T1000 (cell line): ENCODE measurements at places on chromosomes 3 and 15.

- DNase-seq: no peak
Measured at GRCh38 chr3:86794361-86795065, 196.4 kb downstream of the VGLL3 start.

- no peak for DNase-seq
Measured at GRCh38 chr15:57220205-57220604, 156.1 kb upstream of the CGNL1 start.

DNA sequence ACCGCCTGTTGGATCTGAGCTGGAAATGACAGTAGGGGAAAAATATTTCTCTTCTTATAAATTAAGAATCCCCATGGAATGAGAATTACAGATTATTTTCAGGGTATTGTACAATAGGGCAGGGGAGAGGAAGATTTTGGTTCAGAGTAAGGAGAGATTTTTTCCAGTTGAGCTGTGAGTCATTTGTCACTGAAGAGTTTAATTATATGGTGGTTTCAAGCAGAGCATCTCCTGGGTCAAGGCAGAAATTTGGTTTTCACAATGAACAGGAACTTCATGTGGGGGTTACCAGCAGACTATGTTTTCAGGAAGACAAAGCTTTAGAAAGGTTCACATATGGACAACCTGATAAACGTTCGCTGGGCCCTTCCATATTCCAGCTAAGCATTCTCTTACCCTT lies 182.8 kb upstream of the NR2E3 start:
- no peak for DNase-seq

GRCh38 chr15:29590701-29591100 lies 231.6 kb downstream of the TJP1 start:
- no peak for DNase-seq

DNA sequence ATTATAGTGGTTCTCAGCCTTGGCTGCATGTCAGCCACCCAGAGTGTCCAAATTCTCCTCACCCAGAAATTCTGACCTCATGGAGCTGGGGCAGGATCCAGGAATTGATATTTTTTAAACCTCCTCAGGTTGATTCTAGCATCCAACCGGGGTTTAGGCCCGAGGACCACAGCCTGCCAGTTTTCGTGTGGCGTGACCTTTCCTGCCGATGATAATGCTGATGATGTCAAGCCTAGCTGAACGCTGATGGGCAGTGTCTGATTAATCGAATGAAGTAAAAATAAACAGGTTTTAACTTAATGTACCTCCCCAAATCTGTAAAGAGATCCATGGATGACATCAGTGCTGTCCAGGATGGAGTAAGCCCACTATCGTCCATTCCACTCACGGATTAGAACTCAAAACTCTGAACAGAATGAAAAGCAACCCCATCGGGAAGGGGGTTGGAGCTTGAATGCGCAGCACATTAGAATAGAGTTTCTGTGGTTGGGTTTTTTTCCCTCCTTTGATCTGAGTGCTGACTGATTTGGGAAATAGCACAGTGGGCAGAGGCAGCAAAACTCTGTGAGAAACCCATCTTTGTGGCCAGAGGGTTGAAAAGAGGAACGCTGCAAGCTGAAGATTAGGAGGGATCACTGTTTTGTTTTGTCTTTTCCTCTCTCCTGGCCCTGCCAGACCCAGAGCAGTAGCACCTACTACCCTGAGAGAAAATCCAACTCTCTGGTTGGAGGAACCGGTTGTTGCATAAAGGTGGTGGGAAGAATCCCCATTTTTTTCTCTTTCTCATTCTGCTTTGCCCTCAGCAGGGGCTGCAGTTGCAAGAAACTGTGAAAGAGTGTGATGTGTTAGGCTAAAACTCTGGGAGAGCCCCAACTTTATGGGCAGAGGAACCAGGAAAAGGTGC lies 153.9 kb downstream of the APBA2 start:
- no peak for DNase-seq

DNA sequence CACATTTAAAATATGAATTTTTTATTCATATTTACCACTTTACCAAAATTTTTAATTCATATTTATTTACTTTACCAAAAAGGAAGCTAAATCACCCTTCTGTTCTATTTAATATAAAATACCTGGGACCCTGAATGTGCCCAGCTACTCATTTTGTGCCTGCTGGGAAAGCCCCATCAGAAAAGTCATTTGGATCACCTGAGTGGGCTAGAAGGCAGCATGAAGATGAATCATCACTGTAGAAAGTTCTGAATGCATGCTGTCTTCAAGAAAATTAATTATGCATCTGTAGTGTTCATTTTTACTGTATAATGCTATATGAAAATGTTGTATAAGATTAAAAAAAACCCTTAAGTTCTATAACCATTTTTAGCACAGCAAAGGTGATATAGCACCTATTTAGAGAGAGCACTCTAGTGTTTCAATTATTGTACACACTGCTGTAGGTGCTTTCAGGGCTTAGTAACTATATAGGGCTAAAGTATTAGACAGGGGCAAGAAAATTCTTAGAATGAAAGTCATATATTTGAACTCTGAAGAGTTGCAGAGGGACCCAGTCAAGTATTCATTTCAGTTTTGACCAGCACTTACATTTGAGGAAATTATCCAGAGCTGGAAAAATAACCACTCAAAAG lies 175.1 kb downstream of the NFKBIZ start:
- DNase-seq: no peak

GRCh38 chr3:195042743-195043606 lies 228.0 kb downstream of the XXYLT1 start:
- no peak for DNase-seq

DNA sequence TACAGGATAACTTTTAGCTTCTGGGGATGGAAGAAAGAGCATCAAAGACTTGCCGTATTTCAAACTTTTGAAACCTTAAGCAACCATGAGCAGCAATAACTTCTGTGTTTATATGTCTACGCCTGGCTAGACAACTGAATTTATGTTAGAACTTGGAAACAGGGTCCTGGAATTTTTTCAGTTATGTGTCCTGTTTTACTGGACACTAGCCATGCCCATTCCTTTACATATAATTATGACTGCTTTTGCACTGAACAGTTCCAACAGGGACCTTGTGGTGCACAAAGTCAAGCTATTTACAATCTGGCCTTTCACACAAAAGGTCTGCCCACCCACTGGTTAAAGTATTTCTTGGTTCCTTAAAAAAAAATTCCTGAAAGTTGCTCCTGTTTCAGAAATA lies 37.1 kb downstream of the TJP1 start:
- DNase-seq: no peak

DNA sequence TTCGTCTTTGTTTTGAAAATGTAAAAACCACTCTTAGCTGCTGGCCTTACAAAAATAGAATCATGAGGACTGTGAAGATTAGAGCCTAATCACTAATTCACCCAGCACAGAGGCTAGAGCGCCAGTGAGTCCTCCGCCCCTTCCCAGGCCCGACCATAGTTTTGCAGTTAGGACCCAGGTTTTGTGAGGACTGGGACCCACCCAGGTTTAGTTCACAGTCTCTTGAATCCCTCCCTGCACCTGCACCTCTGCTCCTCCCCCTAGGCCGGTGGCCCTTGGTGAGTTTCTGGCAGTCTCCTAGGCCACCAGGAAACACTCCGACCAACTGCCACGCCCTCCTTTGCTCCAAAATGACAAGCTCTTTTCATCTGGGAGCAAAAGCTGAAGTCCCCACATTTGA lies 136.0 kb upstream of the CCDC54 start:
- no peak for DNase-seq

DNA sequence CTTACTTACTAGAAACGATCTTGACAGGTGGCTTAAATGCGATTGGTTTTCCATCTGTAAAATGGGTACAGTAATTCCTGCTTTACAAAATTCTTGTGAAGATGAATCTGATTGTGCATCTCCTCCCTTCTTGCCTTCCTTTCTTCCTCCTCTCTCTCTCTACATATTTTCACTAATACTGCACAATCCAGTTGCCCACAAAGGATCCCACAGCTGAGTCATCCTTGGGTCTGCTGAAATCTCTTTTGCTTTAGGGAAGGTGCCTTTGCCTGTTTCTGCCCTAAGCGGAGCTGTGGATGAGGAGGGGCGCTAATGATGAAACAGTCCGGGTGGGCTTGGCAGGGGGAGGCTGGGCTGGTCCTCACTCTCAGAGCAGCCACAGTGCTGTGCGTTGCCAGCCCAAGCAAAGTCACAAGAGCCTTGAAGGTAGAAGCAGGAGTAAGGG lies 46.1 kb downstream of the AMOTL2 start:
- peak; percentile 59 for DNase-seq

DNA sequence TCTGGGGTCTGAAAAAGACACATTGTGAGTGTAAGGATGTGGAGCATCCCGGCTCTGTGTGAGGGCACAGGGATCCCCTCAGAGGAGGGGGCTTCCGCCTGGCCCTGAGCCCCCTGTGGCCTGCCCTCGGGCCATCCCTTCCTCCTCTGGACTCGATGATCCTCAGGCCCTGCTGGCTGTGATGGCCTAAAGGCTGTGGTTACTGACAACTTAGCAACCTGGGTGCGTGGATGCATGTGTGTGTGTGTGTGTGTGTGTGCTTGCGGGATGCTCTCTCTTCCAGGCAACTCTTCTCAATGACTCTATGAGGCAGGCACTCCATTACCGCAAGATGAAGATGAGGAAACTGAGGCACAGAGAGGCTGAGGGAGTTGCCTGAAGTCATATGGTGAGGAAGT lies 66.0 kb downstream of the ASB7 start:
- no peak for DNase-seq

DNA sequence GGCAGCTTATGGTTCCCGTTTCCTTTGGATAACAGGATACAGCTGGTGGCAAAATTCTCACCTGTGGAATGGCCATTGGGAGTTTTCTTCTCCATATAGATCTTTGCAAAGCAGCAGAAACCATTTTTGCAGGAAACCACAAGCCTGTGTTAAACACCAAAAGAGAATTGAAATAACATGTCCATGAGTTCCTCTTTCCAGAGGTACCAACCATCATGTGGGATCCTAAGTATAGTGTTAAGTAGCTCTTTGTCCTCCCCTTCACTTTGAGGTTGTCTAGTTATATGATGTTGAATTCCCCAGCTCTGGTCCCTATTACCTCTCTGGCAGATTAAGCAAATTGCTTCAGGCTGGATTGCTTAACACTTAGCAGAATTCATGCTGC lies 94.9 kb downstream of the AKAP13 start:
- DNase-seq: no peak

DNA sequence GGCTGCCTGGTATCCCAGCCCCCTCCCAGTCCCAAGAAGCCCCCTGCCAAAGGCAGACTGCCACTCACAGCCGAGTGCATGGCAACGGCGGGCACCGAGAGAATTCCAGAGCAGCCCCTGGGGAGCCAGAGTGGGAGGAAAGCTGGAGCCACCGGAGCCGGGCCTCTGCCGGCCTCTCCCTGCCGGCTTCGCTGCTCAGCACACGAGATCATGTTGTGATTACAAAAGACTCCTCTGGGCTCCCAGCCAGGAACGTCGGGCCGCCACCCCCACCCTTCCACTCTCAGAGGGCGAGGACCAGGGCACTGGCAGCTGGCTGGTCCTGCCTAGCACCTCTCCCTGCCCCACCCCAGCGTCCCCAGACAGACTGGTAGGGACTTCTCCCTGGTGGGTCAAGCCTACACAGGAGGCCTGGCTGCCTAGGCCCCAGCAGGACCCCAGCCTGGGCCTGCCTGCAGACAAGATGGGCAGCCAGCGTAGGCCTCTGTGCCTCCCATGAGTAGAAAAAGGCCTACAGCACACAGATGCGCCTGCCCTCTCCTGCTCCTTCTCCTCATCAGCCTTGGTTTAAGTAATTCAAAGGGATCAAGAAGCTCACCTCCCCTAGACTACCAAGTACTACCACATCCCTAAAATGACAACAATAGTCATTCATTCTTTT lies at the start of gene CCDC9B:
TSS of gene CCDC9B (minus strand) at position 200 of the 661 bp plus-strand sequence. CDS start at position 80, 120 bp downstream.
- DNase-seq: peak; percentile 72

DNA sequence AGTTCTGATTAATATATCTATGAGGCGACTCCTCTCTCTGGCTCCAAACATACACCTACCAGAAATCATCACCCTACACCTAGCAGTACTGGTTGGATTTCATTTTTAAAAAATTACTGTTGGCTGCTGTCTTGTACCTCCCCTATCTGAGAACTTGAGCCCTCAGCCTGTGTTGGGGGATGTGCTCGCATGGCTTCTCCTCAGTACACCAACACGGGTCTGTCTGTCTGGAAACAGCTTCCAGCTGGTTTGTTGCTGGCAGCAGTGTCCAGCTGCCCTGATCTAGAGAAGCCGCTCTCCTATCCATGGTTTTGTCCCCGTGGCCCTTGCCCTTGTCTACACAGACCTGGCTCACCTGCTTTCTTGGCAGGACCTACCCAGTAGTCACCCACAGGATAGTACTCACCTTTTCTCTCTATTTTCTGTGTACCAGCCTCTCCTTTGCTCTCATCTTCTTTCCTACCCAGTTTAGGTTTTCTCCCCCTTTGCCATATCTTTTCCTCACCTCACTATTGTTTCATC lies 43.2 kb upstream of the NEDD4 start:
- no peak for DNase-seq

- no peak for DNase-seq
Measured at GRCh38 chr15:66940368-66940767, 125.0 kb upstream of the SMAD3 start.

DNA sequence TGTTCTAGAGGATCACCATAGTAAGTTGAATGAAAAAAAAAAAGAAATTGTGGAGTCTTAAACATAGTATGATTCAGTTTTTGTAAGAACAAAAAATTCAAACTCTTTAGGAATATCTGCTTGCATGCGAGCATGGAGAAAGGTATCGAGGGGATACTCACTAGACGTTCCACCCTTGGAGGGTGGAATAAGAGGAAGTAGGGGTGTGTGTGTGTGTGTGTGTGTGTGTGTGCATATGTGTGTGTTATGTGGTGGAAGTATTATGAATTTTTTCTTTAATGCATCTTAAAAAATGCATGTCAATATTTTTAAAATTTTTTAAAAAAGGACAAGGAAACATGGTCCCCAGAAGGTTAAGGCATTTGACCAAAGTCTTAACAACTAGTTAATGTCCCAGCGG lies 26.5 kb upstream of the SIAH2 start:
- no peak for DNase-seq

DNA sequence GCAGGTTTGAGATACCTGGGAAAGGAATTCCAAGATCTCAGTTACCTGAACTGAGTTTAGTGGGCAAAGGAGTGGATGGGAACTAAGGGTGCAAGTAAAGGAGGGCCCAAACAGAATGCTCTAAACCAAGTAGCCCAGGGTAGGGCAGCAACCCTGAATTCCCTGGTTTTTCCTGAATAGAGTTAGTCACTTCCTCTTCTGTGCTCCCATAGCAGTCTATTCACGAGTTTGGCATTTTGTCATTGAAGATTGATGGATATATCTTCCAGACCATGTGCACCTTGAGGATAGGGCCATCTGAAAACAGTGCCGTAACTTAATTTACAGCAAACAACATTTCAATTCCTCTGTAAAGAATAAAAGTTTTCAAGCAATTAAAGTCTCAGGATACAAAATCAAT lies 18.5 kb upstream of the PTX3 start:
- no peak for DNase-seq

- no peak for DNase-seq
Measured at GRCh38 chr15:31448635-31448979, 122.0 kb downstream of the KLF13 start.

- DNase-seq: no peak
Measured at GRCh38 chr3:194137506-194138474, 1.8 kb downstream of the HES1 start.

DNA sequence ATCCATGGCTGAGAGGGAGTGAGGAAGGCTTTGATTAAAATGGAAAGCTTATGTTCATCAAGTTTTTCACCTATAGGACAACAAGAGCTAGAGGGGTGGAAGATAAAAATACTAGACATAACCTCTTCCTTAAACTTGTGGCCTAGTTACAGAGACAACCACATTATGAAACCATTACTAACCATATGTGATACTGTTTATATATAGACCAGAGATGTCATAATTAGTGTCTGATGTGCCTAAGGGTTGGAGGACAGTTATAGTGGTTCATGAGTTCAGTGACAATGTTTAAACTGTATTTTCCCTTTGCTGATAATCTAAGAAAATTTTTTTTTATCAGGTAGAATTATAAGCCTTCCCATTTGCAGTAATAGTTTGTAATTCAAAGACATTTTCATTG lies 23.7 kb downstream of the PHLDB2 start:
- DNase-seq: no peak
